ENCODE measurements at places on chromosomes 16 and 17.

DNA sequence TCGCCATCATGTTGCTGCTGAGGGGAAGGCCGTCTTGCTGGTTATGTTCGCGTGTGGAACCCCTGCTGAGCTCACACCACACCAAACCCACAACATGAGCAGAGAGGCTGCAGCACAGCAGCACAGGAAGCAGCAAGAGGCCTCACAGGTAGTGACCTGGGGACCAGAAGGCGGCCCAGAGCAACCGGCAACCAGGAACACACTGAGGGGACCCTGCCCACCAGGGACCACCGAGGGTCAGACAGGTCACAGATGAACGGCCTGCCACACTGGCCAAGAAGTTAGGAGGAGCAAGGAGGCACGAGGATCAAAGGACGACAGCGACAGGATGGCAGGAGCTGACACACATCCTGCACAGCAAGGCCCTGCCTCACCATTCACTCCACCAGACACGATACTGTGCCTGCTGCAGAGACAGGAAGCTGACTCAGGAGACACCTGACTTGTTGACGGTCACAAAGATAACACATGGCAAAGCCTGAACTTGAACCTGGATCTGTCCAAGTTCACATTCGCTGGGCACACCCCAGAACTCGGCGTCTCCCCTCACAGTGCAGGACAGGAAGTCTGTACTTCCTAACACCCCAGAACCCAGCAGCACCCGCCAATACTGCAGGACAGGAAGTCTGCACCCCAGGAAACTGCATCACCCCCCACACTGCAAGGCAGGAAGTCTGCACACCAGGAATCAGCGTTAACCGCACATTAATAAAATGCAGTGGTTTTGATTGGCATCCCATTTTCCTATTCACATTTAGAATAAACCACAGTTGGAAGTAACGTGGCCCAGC, 98.5 kb downstream of the ZNF778 start:
- DNase-seq = no peak

DNA sequence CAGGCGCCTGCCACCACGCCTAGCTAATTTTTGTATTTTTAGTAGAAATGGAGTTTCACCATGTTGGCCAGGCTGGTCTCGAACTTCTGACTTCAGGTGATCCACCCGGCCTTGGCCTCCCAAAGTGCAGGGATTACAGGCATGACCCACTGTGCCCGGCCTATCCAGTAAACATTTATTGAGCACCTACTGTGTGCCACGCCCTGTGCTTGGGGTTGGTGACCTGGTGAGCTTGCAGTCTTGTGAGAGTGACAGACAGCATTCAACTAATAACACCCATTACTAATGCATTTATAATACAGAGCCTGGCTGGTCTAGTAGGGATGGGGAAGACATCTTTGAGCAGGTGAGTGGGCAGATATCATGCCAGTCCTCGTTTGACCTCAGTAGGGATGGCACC, 113.1 kb downstream of the SOCS1 start:
- no peak for DNase-seq

DNA sequence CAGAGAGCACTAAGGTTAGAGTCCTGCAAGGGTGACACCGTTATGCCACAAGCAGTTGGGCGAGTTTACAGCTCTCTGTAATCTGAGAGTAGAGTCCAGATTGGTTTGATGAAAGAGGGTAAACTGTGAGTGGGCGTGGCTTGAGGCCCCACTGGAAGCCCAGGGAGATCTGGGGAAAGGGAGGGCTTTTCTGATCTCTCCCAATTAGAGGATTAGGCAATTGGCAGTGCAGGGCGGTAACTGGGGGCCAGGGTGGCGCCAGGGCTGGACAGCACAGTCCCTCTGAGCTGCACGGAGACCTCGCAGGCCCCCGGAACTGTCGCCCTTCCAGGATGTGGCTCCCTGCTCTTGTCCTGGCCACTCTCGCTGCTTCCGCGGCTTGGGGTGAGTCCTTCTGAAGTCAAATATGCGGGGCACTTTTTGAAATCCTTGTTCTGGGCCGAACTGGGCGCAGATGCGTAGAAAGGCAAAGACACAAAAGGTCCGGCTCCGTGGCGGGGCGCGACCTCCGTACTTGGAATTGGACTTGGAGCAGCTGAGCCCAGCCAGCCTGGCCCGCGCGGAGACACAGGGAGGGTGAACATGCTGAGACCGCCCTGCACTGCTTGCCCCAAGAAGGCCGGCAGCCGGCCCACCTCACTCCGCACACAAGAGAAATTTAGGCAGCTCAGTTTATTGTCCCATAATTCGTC, 72.4 kb downstream of the CES1 start:
- DNase-seq = no peak

- no peak for DNase-seq
These were observed 109.8 kb downstream of the GOSR1 start for GRCh38 chr17:30586818-30587595.

DNA sequence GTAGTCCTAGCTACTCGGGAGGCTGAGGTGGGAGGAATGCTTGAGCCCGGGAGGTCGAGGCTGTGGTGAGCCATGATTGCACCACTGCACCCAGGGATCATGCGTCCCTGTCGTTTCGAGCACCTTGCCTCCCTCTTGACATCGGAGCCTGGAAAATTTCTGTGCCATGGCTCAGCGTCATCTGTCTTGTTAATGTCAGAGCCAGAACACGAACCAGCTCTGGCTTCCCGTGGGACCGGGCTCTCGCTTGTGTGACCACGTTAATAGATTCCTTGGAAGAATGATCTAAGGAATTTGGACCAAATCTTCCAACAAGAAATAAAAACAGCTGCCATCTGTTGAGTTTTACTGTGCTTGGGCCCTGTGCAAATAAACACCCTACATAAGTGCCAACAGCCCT, 117.7 kb downstream of the ABCC1 start:
- DNase-seq = no peak

GRCh38 chr17:14738652-14738988, 437.7 kb downstream of the HS3ST3B1 start:
- no peak for DNase-seq

GRCh38 chr16:13829697-13830299, 90.2 kb upstream of the ERCC4 start:
- DNase-seq = no peak

- DNase-seq = no peak
These were observed 503.5 kb downstream of the HS3ST4 start for GRCh38 chr16:26195225-26195624.

DNA sequence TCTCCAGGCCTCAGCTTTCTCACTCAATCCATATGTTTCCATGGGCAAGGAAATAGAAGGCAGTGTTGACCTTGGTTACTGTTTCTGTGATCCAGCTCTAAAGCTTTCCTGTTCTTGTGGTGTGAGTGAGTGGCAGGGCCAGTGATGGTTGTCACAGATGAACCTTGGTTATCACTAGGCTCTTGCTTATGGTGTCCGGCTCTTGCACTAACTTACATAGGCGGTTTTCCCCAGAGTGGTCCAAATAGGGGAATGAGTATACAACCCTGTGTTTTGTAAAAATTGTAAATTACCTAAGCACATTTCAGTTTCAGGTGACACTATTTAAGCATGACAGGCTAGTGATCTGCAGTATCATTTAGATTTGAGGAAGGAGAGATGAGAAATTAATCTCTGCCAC, 6.8 kb downstream of the MFSD11 start:
- no peak for DNase-seq
